Suppressor macrophage (primary cell): ENCODE measurements at places on chromosomes 7 and 10.

- peak; percentile 65 for DNase-seq
Measured at GRCh38 chr7:12067156-12067831, 143.8 kb upstream of the TMEM106B start.

GRCh38 chr7:132750096-132750495 is 173.8 kb upstream of the PLXNA4 start:
- DNase-seq = no peak

- DNase-seq = no peak
Measured at GRCh38 chr10:125769175-125769574, 6.4 kb downstream of the MMP21 start.

DNA sequence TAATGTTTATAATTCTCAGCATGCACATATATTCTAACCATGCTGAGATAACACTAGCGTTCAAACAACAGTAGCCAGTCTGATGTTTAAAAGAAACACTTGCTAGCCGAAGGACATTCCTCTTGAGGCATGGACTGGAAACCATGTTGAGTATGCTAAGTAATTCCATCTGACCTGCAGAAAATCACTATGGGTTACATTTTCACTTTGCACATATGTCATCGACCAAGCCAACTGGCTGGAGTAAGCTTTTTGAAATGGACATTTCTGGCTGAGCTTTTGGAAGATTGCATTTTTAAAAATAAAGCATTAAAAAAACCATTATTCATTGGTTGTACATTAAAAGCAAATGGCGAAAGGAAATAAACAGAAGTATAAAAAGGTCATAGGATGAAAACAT is 88.2 kb downstream of the BBS9 start:
- no peak for DNase-seq

DNA sequence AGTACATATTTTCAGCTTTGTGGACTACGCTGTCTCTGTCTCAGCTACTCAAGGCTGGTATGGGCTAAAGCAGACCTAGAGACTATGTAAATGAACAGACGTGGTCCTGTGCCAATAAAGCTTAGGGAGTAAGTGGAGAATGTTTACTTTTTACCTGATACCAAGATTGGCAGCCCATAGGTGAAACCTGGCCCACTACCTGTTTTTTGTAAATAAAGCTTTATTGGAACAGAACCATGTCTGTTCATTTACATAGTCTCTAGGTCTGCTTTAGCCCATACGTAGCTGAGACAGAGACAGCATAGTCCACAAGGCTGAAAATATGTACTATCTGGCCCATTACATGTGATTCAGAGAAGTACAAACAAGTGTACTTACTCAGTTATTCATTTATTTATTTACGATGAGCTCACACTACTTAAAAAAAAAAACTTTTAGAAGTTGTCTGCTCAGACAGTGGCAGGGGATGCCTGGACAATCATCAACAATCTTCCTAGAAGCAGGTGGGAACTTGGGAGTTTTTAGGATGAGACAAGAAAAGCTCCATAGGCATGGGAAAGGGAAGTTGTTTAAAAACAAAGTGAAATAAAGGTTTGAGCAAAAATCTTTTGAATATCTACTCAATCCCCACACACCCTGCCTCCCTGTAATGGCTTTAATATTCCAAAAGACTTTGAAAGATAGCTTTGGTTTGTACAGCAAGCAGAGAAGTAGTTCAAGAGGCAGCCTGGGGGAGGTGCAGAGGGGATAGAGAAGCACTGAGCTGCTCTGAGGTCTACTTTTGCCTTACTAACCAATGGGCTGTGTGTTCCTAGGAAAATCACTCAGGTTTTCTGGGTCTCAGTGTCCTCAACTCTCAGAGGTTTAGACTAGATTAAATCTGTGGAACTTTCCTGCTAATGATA is 114.4 kb upstream of the AFAP1L2 start:
- DNase-seq = no peak

DNA sequence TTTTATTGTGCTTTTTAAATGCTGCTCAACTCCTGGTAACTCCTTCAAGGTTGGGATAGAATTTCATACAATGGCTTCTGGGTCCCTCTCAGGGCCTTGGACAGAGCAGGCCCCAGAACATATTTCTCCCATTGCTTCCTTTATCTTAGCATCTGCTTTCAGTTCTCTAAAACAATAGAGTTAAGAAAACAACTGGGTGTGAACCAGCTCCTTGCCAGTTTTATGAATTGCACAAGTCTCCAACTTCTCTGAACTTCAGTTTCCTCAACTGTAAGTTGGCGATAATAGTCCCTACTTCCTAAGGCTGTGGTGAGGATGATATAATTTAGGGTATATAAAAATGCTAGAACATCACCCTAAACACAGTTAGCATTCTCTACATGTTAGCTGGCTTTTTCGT is 77.0 kb upstream of the INHBA start:
- DNase-seq = peak; percentile 92

DNA sequence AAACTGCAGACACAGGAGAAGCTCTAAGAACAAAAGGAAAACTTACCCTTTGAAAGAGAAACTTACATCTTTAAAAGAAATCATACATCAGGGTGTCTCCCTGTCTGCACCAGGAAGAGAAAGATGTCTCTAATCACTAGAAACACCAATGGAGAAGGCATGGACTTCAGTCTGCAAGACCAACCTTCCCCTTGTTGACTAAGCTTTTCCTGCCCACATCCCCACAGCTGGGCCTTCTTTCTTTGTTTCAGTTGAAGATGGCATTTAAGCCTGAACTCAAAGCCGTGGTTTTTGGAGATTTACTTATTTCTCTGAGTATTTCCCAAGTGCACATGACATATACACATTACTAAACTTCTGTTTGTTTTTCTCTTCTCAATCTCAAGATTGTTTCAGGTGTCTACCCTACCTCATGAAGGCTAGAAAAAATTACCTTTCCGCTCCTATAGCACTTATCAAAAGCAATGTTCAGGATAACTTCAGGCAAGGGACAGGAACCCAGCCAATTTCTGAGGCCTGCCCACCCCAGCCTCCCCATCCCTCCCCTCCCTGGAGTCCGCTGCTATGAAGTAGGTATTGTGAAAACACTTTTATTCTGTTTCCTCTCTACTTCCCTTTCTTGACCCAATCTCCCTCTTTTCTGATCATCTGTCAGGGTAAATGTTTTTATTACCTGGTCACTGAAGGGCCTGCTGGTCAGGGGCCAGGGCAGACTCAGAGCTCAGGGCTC is 2.8 kb upstream of the SLC29A3 start:
- peak; percentile 64 for DNase-seq

DNA sequence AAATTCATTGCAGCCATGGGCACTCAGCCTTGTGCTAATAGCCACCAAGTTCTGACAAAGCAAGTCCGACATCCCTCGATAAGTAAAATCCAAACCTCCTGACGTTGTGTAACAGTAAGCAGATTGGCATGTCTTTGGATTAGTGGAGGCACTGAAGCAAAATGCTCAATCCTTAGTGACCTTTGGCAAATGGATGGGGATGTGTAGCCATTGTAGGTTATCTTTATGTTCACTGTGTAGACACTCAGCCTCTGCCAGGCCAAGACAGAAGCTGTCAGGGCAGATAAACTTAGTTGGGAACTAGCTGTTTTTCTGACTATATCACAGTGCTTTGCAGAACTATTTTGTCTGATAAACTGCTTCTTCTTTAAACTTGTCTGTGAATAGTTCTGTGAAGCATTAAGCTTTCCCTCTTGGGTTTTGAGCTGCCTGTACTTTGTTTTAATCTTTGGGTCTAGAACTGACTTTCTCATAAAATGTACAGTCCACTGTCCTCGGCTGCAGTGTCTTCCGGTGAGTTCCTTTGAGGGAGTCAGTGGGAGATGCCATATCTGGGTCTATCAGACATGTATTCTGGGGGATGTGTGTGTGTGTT is 220.8 kb downstream of the LRMDA start:
- DNase-seq = no peak

- no peak for DNase-seq
Measured at GRCh38 chr10:71078454-71079145, 133.8 kb upstream of the UNC5B start.

GRCh38 chr10:10196701-10197100 is 821.0 kb upstream of the CELF2 start:
- DNase-seq = no peak

- no peak for DNase-seq
Measured at GRCh38 chr7:89503281-89503680, 651.0 kb upstream of the STEAP1 start.

- no peak for DNase-seq
Measured at GRCh38 chr10:75841266-75841665, 409.8 kb downstream of the LRMDA start.

- DNase-seq = no peak
Measured at GRCh38 chr7:11768263-11768662, 63.7 kb downstream of the THSD7A start.

- no peak for DNase-seq
Measured at GRCh38 chr10:48701139-48701901, 16.6 kb downstream of the WDFY4 start.

DNA sequence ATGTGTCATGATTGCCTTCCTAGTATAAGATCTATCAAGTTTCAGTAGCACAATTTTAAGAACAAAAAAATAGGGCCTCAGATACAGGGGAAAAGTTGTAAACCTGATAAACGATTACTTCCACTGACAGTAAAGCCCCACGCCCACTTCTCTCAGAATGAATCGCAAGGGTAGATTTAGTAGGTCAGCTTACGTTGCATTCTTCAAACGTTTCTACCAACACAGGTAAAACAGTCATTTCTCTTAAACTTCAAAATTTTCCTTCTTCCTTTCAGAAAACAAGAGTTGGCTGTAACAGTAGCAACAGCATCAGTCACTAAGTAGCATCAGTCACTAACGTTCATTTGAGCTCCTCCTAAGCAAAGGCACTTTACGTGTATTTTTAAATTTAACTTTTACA is 221.5 kb downstream of the ADAM12 start:
- no peak for DNase-seq

DNA sequence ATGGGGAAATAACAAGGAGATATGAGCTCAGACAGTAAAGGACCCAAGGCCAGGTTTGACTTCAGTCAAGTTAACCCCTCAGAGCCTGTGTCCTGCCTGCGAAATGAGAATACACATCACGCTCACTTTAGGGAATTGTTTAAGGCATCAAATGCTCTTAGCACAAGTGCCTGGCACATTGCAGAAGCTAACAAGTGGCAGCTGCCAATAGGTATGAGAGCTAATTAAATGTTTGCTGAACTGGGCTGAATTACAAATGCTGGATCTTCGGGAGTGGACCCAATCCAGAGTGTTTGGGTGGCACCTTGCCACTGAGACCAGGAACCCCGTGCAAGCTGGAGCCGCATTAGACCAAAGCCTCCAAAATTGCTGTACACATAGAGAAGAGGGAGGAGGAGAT is 136.8 kb downstream of the C10orf90 start:
- no peak for DNase-seq

- peak; percentile 73 for DNase-seq
Measured at GRCh38 chr10:88991899-88992320, 1.3 kb downstream of the FAS start.

DNA sequence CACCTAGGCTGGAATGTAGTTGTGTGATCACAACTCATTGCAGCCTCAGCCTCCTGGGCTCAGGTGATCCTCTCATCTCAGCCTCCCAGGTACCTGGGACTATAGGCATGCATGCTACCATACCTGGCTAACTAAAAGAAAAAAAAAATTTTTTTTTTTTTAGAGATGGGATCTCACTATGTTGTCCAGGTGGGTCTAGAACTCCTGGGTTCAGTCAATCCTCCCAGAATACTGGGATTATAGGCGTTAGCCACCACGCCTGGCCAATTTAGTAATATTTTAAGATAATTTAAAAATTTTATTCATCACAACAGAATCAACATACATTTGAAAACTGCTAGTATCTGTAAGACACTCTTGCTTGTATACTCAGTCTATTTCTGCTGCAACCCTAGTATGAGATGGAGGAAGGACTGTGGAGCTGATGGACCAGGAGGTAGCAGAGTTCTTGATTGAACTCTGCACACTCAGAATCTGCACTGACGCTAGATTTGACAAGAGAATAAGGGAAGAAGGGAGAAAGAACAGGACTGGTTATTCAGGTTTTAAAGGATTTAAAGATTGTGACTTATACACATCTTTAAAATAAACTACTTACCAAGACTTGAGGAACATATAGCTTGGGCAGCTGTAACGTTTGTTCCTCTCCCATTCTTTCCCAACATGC is 57.6 kb downstream of the VCL start:
- no peak for DNase-seq

GRCh38 chr7:9582824-9583223 is 1149.4 kb downstream of the NXPH1 start:
- no peak for DNase-seq

GRCh38 chr7:70053421-70053820 is 455.1 kb downstream of the AUTS2 start:
- DNase-seq = no peak

- peak; percentile 28 for DNase-seq
Measured at GRCh38 chr7:79176859-79177477, 276.5 kb downstream of the MAGI2 start.

DNA sequence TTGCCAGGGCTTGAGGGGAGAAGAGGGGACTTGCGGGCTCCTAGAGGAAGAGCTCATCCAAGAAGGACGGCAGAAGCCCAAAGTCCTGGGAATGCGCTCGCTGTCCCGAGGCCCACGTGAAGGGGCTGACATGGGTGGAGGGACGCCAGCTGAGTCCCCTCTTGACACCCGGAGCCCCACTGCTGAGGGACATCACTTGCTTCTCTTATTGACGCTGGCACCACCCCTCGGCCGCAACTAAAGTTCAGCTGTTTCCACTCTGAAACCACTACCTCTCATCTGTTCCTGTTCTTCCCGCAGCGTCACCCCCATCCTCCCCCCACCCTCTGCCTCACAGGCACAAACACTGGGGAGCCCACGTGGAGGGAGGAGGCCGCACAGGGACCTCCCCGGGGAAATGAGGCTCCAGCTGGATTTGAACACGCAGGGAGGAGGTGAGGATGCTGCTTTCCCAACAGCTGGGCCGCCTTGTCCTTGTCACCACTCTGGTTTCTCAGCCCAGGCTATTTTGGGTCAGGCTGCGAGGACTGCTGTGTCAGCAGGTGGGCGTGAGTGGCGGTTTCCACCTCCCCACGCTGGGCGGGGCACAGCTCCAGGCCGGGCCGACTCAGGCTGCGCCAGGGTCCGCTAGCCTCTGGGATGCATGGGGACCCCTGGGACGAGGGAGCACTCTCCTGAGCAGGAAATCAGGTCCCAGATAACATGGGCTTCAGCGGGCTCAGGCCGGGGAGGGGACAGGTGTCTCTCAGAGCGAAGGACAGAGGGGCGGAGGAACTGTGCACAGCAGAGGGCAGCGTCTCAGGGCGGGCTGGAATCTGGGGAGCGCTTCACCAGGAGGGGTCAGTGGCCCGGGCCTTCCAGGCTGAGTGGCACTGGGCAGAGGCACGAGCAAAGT is 156.3 kb downstream of the ZNF248 start:
- no peak for DNase-seq

DNA sequence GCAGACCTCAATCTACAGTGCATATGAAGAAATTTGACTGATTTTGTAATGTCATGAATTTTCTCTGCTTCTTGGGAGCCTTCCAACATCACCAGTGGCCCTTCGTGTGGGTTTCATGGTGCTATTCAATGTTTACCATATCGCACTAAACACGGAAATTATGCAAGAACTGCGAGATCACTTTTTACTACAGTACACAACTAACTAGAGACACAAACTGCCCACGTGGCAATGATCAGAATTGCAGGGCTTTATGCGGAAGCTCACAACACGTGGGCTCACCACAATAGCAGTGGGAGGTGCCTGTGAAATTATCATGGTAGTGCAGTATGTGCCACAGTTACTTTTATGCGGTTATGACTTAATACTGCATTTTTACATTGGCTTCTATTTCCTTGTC is 449.7 kb upstream of the KLF6 start:
- peak; percentile 20 for DNase-seq
